ENCODE measurements at places on chromosomes 4 and X.

- DNase-seq: no peak
Measured at GRCh38 chrX:291411-291901, 10.3 kb downstream of the PLCXD1 start.

- DNase-seq: no peak
Measured at GRCh38 chr4:169652535-169652934, 32.2 kb downstream of the CLCN3 start.

- DNase-seq: no peak
Measured at GRCh38 chrX:47232803-47233332, at the start of gene USP11. Gene USP11, plus strand, starts transcription at chrX:47233009. Its CDS starts 35 bp downstream, at chrX:47233044.

GRCh38 chrX:39438603-39439602, 637.6 kb downstream of the MID1IP1 start:
- no peak for DNase-seq

GRCh38 chrX:139823806-139824205, 109.0 kb downstream of the ATP11C start:
- no peak for DNase-seq

DNA sequence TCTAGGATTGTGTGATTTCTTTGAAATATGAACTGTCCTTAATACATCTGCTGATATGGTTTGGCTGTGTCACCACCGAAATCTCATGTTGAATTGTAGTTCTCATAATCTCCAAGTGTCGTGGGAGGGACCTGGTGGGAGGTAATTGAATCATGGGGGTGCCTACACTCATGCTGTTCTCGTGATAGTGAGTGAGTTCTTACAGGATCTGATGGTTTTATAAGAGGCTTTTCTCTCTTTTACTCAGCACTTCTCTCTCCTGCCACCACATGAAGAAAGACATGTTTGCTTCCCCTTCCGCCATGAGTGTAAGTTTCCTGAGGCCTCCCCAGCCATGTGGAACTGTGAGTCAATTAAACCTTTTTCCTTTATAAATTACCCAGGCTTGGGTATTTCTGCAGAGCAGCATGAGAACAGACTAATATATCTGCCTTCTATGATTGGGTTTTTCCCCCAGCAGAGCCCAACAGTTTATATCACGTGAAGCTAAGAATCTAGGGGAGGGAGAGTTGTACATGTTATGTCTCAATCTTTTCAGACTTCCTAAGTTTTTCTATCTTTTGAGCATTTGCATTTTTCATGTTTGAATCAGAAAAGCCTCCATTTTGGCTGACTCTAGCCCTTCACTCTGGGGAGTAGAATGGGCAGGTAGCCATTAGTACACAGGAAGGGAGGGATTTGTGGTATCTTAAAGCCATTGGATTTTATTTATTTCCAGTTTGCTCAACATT, 58.9 kb downstream of the PLAC1 start:
- DNase-seq: no peak

DNA sequence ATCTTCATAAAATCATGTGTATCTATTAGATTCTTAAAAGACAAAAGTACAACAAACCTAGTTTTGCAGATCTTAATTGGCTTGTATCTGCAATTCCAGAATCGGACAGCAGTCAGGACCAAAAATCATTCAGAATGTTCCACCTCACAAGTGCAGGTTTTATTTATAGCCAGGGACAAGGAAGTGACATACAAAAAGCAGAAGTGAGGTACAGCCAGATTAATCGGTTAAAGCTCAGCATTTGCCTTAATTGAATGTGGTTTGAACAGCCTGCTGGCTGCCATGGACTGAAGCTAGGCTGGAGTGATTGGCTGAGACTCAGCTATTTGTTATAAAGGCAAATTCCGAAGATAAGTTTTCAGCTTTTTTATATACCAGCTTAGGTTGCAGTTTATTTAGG, 932.6 kb downstream of the C4orf33 start:
- no peak for DNase-seq

DNA sequence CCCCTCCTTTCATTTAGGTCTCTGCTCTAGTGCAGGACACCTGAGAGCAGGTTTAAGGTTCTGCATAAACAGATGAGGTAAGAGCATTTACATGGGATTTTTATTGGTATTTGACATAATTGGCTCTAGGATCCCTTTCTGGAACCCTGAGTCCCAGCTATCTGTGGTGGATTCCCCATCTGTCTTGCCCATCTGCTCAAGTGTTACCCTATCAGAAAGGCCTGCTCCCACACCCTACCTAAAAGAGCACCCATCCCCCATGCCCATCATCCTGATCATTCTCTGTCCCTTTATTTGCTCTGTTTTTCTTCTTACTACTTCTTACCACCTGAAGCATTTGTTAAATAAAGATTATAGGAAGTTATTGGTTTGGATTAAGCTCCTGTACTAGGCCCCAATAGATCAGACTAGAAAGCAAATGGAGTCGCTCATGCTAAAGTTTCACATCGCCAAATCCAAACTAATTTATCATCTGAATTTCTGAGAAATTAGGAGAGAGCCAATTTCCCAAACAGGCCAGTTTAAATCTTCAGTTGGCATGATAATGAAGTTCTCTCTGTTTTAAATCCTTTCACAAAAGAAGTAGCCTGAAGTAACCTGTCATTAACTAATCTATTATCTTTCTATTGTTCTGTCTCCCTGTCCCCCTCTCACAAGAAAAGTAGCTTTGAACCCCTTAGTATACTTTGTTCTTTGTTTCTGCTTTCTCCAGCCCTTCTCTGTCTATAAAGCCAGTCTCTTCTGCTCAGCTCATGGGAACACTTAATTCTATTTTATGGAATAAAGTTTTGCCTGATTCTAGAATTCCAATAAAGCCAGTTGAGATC, 178.6 kb downstream of the ZNF674 start:
- DNase-seq: no peak

- no peak for DNase-seq
Measured at GRCh38 chr4:182547435-182547834, 304.2 kb downstream of the TENM3 start.

GRCh38 chrX:39616098-39616729, 481.5 kb downstream of the BCOR start:
- DNase-seq: no peak

DNA sequence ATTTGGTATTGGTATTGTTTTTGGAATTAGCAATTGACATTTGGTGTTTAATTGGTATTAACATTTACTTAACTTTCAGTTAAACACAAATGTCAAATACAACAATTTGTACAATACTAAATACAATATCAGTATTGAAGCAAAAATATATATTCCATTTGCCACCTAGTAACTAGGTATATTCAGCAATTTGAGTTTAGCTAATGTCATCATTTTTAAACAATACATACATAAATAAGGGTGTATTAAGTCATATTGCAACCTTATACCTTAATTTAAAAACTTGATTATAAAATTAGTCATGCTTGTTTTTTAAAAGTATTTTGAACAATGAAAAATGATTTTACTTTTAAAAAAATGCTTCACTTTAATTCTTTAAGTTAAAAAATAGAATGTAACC, 53.3 kb downstream of the FBXO8 start:
- DNase-seq: no peak

DNA sequence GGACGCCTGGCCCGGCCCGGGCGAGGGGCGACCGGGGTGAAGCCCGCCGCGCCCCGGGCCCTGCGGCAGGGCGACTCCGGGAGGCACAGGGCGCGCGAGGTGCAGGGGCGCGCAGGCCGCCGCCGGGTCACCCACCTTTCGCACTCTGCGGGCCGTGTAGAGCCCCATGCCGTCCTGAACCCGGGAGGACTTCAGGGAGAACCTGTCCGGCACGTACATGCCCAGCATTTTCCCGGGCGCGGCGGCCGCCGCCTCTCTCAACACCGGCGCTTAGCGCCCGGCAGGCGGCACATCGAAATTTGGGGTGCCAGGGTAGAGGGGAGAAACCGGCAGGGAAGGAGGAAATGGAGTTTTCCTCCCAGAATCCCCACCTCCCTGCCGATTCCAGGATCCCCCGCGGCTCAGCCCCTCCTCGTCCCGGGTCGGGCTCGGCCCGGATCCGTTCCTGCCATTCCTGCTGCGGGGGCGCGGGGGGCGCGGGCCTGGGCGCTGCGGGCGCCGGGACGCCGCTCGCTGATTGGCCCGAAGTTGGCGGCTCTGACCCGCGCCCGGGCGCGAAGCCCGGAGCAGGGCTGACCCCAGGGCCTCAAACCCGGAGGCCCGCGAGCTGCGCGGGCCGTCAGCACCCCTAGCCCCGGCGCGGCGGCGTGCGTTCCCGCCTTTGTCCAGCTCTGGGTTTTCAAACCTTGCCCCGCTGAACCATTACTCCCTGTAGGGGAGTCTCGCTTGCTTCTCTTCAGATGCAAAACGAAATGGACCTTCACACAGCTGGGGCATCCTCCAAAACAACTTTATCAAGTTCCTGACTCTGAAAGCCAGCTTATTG, at the start of gene PRDM5:
Gene PRDM5, minus strand, starts transcription at position 346 of the 826 bp plus-strand sequence. Its CDS starts 118 bp downstream, at position 228.
- DNase-seq: no peak

- DNase-seq: no peak
Measured at GRCh38 chr4:7938609-7939376, 868 bp downstream of the AFAP1 start.

DNA sequence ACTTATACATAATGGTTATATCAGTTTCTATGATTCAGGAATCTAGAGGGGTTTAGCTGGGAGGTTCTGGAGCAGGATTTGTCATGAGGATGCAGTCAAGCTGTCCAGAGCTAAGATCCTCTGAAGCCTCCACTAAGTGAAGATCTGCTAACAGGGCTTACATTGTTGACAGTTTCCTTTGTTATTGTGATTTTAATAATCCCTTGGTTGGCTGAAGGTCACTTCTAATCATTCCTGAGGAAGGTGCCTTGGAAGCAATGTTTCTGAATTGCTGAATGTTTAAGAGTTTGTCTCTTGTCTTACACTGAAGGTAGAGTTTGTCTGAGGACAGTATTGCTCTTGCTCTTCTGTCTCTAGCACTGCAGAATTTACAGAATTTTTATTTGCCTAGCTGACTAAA, 41.3 kb downstream of the BANK1 start:
- DNase-seq: no peak

DNA sequence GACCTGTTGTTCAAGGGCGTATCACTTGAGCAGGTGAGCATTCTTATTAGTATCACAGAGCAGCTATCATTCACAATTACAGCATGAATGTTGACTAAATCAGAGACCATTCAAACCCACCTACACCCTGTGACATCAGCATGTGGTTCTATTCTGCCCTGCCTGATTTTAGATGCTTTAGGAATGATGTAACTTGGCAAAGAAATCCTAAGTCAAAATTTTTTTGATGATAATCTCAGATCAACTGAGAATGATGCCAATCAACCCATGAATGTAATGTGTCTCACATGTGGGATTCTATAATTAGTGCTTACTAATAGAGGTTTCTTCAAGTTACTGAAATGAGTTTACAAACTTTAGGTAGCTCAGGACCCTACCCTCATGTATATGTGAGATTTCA, 13.4 kb upstream of the CHIC2 start:
- DNase-seq: no peak

- no peak for DNase-seq
Measured at GRCh38 chr4:112069110-112069509, 76.1 kb upstream of the FAM241A start.

DNA sequence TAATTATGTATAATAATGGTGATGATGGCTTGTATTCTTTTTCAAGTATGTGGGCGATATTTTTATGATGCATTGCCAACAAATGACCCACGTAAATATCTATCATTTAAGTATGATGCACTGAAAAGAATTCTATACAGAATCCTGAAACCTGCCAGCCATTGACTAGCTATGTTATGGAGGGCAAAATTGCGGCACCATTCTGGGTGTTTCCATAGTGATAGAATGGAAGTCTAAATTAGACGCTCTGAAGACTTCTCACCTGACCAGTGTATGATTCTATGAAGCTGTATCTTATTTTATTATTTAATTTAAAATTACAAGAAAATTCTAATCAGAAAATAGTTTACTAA, 677 bp upstream of the CENPC start:
- no peak for DNase-seq

- no peak for DNase-seq
Measured at GRCh38 chrX:24264383-24264782, 49.5 kb downstream of the SUPT20HL2 start.

GRCh38 chr4:15366721-15367120, 61.1 kb upstream of the C1QTNF7 start:
- no peak for DNase-seq

DNA sequence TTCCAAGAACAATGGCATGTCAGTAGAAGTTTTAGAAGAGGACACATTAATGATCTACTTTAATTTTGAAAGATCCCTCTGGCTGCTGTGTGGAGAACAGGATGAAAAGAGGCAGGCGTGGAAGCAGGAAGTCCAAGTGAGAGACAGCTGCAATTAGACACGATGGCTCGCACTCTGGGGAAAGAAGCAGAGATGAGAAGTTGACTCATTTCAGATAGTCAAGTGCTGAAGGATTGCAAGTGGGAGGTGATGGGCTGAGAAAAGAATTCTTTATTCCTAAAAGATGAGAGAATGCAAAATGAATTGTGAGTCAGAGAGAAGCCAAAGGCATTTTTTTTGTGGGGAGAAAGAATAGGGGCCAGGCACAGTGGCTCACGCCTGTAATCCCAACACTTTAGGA, 16.5 kb downstream of the RXFP1 start:
- DNase-seq: no peak

GRCh38 chr4:146256328-146256727, 42.0 kb downstream of the REELD1 start:
- no peak for DNase-seq

DNA sequence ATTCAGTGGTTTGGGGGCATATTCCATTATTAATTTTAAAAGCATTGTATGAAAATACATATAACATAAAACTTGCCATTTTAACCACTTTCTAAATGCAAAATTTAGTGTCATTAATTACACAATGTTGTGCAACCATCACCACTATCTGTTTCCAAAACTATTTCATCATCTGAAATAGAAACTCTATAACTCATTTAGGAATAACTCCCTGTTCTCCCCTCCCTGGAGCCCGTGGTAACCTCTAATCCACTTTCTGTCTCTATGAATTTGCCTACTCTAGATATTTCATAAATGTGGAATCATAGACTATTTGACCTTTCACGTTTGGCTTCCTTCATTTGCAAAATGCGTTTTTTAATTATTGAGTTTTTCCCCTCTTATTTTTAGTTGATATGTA, 101.4 kb upstream of the GPC4 start:
- no peak for DNase-seq

DNA sequence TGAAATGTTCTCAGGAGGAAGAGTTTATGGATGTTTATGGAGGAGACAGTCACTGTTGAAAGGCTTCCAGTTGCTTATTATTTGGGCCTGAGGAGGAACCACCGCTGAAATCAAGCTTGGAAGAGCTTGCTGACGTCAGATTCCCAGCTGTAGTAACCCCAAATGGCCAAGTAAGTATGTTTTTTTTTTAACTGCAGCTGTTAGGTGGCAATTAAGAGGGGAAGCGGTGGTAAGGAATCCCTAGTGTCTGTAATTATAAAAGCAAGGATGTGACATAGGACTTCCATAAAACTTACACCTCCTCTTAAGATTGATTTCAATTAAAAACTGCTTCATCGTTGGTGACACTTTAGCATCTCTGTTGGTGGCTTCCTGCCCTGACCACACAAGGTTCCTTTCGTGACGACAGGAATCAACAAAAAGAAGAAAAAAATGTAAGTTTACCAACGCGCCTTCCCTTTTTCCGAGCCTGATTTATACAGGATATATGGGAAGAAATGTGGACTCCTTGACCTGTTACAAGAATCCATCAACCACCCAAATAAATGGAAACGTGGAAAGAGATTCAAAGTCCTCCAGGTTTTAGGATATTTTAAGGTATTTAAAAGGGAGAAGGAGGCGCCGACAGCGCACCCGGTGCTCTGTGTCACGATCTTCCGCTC, 884 bp downstream of the RELL1 start:
- no peak for DNase-seq

- DNase-seq: no peak
Measured at GRCh38 chr4:174847801-174848427, 18.9 kb upstream of the GLRA3 start.

All from vagina (tissue), 2 donors.